NCI-H446 (cell line): ENCODE measurements at places on chromosomes 1 and 21.

GRCh38 chr1:151265446-151266236 lies 11.1 kb downstream of the PSMD4 start:
- DNase-seq: no peak

GRCh38 chr1:33930346-33931110 lies 66.6 kb downstream of the HMGB4 start:
- peak; percentile 3 for DNase-seq

GRCh38 chr1:185040408-185040735 lies 5.0 kb upstream of the RNF2 start:
- no peak for DNase-seq

- DNase-seq: no peak
Observed at GRCh38 chr21:42002421-42002958, 7.7 kb downstream of the ZBTB21 start.

- no peak for DNase-seq
Observed at GRCh38 chr1:103107741-103108375, 464 bp downstream of the COL11A1 start.

GRCh38 chr1:92990828-92991227 lies 29.6 kb upstream of the DIPK1A start:
- no peak for DNase-seq

- DNase-seq: no peak
Observed at GRCh38 chr1:223825767-223826748, 19.7 kb downstream of the TP53BP2 start.

- DNase-seq: no peak
Observed at GRCh38 chr1:40980453-40981121, 1.1 kb downstream of the CTPS1 start.

DNA sequence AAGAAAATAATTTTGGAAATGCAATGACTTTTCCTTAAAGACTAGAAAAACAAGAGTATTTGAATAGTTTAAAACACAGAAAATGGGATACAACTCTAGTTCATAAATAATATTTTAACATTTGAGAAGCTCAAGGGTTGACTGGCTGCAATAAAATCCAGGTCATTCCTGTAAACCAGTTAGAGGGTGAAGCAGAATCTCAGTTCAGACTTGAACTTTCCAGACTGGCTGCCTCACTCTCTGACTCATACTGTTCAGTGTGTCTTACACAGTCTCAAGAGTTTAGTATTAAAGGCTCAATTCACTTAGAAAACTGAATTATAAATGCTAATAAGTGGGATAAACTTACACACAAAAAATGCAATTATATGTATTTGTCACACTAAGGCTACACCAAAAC lies 89.9 kb downstream of the RAVER2 start:
- no peak for DNase-seq

DNA sequence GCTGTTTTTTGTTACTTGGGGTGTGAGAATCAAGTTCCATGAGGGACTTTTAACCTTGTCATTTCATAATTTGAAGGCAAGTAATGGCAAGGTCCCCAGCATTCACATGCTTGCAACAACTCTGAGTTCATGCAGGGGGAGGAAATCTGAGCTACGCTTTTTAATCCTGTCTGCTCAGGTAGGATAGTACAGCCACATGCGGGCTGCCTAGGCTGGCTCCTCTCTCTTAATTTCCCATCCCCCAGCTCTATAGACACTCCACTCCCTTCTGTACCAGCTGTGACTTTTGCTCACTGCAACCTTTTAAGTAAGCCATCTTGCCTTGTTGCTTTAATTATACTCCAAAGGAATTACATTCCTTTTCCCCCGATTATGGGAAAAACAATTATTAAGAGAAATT lies 30.1 kb downstream of the PTGFR start:
- no peak for DNase-seq

GRCh38 chr1:175443332-175443731 lies 250.8 kb upstream of the KIAA0040 start:
- DNase-seq: no peak
